ENCODE measurements at places on chromosomes 6 and 20. TPM values are rescaled to one million over a fixed set of nuclear protein-coding genes. Genes with fewer than 3 reads are reported as not detected.

The GPR63 gene
- total RNA-seq = 1.6 TPM

The ZBP1 gene
- total RNA-seq = not detected

The ARHGAP40 gene
- total RNA-seq = not detected

The IL20RA gene
- 0.07 TPM for total RNA-seq

The THBD gene
- total RNA-seq = 14.2 TPM

The EPB41L1 gene
- 35.0 TPM for total RNA-seq

The EYA2 gene
- total RNA-seq = 1.4 TPM

The UCKL1 gene
- 33.4 TPM for total RNA-seq

The OLIG3 gene
- total RNA-seq = 0.14 TPM

The NTSR1 gene
- total RNA-seq = 0.10 TPM

The SGK1 gene
- total RNA-seq = 118 TPM
